ENCODE measurements at places on chromosomes 5 and 9.

DNA sequence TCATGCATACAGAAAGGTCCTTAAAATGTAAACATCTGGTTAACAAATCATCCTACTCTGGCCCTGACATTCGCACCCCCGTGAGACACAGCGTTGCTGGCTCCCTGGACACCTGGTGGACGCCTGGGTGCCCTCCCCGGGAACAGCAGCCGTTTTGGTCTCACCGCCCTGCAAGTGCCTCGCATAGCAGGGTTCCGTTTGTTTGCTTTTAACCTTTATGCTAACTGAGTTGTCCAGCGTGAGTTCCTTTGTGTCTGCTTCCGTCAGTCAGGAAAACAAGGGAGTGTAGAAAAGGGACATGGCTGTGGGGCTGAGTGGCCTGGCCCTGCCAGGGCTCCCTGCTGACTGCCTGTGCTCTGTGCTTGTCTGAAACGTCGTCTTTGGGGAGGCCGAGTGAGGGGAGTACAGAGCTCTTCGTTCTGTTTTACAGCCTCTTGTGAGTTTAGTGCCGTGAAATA, 91.8 kb upstream of the CACNA1B start:
- H3K27ac ChIP-seq: no peak overlapping the region
- no peaks in the 10 kb centered on the region for H3K4me1 ChIP-seq
- H3K27me3 ChIP-seq: no peaks in the 10 kb centered on the region
- H3K4me3 ChIP-seq: no peak overlapping the region
- peaks cover 83% of the 10 kb centered on the region for H3K36me3 ChIP-seq

GRCh38 chr5:59746241-59746765, 147.2 kb downstream of the PDE4D start:
- H3K4me1 ChIP-seq: no peaks in the 10 kb centered on the region
- H3K4me3 ChIP-seq: no peak overlapping the region

- no peak for DNase-seq
- H3K36me3 ChIP-seq: no peaks in the 10 kb centered on the region
- no peak overlapping the region for H3K4me3 ChIP-seq
- H3K27ac ChIP-seq: peak overlapping the region; percentile 18
- H3K4me1 ChIP-seq: peaks cover 37% of the 10 kb centered on the region
Observed at GRCh38 chr5:78506261-78507024, 142.1 kb downstream of the LHFPL2 start.

DNA sequence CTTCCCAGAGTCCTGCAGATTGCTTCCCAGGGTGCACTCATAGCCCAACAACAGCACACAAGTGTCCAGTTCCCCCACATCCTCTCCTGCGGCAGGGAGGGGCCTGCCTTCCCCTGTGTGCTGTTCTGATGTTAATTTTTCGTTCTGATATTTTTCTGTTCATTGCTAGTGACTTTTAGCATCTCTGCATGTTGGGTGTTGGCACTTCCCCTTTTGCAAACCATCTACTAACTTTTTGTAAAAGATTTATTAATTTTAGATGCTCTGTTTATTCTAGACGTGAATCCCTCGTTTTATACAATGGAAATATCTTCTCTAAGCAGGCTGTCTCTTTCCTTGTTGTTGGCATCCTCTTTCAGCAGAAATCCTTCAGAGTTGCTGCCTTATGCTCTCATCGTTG, 97.3 kb upstream of the DAP start:
- H3K4me1 ChIP-seq: no peaks in the 10 kb centered on the region
- H3K36me3 ChIP-seq: no peaks in the 10 kb centered on the region
- DNase-seq: no peak
- H3K27me3 ChIP-seq: no peaks in the 10 kb centered on the region
- no peak overlapping the region for H3K4me3 ChIP-seq
- no peak overlapping the region for H3K27ac ChIP-seq

DNA sequence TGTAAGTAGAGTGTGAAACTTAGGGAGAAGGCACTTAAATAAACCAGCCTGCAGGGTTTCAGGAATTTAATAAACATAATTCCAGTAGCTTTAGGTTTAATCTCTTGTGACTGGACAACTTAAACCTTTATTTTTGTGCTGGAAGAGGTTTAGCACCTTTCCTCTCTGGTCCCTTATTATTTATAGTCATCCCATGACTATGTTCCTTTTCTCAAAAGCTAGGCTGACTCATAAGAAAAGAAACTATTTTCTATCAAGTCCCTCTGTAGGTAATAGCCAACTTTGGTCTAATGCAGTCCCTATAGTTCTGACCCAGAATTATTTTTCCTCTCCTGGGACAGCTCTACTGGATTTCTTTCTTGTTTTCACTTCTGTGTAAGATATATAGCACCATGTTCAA, 588.9 kb downstream of the NR2F1-AS1 start:
- no peak overlapping the region for H3K27ac ChIP-seq
- H3K4me1 ChIP-seq: no peaks in the 10 kb centered on the region
- no peak overlapping the region for H3K4me3 ChIP-seq
- no peaks in the 10 kb centered on the region for H3K27me3 ChIP-seq
- H3K36me3 ChIP-seq: no peaks in the 10 kb centered on the region

GRCh38 chr9:98551511-98552286, 157.0 kb downstream of the GABBR2 start:
- H3K36me3 ChIP-seq: no peaks in the 10 kb centered on the region
- no peaks in the 10 kb centered on the region for H3K4me1 ChIP-seq
- DNase-seq: no peak
- H3K27ac ChIP-seq: no peak overlapping the region
- H3K27me3 ChIP-seq: no peaks in the 10 kb centered on the region
- H3K4me3 ChIP-seq: no peak overlapping the region

DNA sequence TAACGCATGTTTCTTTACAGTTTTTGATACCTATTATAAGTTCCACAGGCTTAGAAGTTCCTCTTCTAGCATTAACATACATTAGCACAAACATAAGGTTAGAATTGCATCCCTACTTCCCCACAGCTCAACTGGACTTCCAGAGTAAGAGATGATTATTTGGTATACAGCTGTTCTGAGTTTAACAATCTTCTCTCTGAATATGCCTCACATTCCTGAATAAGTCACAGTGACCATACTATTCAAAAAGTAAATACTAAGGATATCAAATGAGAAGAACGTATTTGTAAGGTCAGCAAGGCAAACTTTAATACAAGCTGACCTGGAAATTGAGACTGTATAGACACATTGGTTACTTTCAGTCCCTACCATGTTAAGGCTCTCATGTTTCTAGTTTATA, 21.3 kb downstream of the NR6A1 start:
- no peaks in the 10 kb centered on the region for H3K4me1 ChIP-seq
- no peak overlapping the region for H3K4me3 ChIP-seq
- H3K27ac ChIP-seq: no peak overlapping the region

- H3K4me1 ChIP-seq: no peaks in the 10 kb centered on the region
- H3K27me3 ChIP-seq: no peaks in the 10 kb centered on the region
- H3K4me3 ChIP-seq: no peak overlapping the region
- DNase-seq: no peak
Observed at GRCh38 chr9:27131731-27132130, 22.7 kb downstream of the TEK start.

- peak overlapping the region; percentile 49 for H3K27ac ChIP-seq
- no peaks in the 10 kb centered on the region for H3K27me3 ChIP-seq
- peaks cover 11% of the 10 kb centered on the region for H3K4me1 ChIP-seq
- no peak for DNase-seq
Observed at GRCh38 chr5:127517110-127517479, 345 bp upstream of the PRRC1 start.

GRCh38 chr5:87076931-87077330, 190.8 kb upstream of the RASA1 start:
- H3K4me3 ChIP-seq: no peak overlapping the region
- peaks cover 4% of the 10 kb centered on the region for H3K4me1 ChIP-seq
- H3K27me3 ChIP-seq: no peaks in the 10 kb centered on the region
- H3K36me3 ChIP-seq: no peaks in the 10 kb centered on the region
- DNase-seq: no peak
- no peak overlapping the region for H3K27ac ChIP-seq

GRCh38 chr5:14547666-14548065, 33.9 kb upstream of the OTULINL start:
- no peak overlapping the region for H3K27ac ChIP-seq
- no peaks in the 10 kb centered on the region for H3K36me3 ChIP-seq
- no peaks in the 10 kb centered on the region for H3K27me3 ChIP-seq
- H3K4me3 ChIP-seq: no peak overlapping the region
- no peaks in the 10 kb centered on the region for H3K4me1 ChIP-seq

DNA sequence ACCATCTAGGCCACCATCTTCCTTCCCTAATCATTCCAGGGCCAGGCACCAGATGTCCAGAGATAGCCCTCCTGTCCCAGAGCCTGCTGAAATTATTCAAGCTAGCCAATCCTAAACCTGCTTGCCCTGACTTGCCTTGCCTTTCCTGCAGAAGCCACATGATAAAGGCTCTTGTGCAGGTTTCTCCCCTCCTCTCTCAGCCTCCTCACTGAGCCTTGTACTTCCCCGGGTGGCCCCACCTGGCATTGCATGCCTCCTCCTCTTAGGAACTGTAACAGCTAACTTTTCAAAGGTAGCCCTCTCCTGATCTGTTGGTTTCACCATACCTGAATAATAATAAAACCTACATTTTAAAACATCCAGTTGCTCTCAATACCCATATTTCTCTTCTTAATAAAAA, 42.6 kb downstream of the DIRAS2 start:
- H3K4me3 ChIP-seq: no peak overlapping the region
- H3K4me1 ChIP-seq: no peaks in the 10 kb centered on the region
- no peak for DNase-seq
- H3K27me3 ChIP-seq: no peaks in the 10 kb centered on the region
- no peaks in the 10 kb centered on the region for H3K36me3 ChIP-seq

DNA sequence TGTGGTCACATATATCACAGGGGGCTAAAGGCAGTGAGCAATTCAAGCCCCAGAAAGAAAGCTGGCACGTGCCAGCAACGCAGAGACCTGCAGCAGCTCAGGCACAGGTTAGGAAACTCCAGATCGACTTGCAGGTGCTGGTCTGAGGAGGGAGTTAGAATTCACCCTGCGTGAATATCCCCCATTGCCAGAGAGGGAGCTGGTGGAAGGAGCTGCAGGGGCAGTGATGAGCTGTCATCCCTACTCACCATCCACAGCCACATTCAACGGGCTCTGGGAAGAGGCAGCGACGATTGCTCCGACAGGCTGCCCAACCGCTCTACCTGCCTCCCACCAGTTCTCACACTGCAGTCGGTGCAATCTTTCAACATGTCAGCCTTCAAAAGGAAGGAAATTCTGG, 40.8 kb upstream of the CLK4 start:
- H3K27ac ChIP-seq: no peak overlapping the region
- no peaks in the 10 kb centered on the region for H3K27me3 ChIP-seq
- H3K4me1 ChIP-seq: no peaks in the 10 kb centered on the region
- no peaks in the 10 kb centered on the region for H3K36me3 ChIP-seq
- H3K4me3 ChIP-seq: no peak overlapping the region
- DNase-seq: no peak

GRCh38 chr5:98941131-98941883, 12.5 kb upstream of the CHD1 start:
- no peak overlapping the region for H3K4me3 ChIP-seq
- no peak for DNase-seq
- H3K27me3 ChIP-seq: no peaks in the 10 kb centered on the region
- no peak overlapping the region for H3K27ac ChIP-seq
- no peaks in the 10 kb centered on the region for H3K4me1 ChIP-seq

GRCh38 chr9:4740388-4740637, 689 bp downstream of the AK3 start:
- peaks cover 12% of the 10 kb centered on the region for H3K4me1 ChIP-seq
- peak overlapping the region; percentile 94 for H3K4me3 ChIP-seq
- no peaks in the 10 kb centered on the region for H3K27me3 ChIP-seq

DNA sequence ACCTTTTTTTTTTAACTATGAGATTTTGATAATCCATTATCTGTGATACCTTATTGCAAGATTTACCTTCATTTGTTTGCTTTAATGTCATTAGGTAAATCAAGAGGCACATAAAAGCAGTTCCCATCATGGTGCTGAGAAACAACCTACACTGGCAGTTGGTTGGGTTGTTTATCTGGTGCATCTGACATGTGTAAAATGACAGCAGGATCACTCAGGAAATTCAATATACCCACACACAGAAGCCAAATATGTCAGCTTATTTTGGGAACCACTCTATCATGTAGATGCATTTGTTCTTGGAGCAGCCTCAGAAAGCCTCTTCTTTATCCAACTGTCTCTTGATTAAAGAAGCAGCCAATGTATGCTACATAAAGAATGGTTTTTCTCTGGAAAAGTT, 7.8 kb upstream of the CCDC192 start:
- H3K4me3 ChIP-seq: no peak overlapping the region
- no peaks in the 10 kb centered on the region for H3K27me3 ChIP-seq
- DNase-seq: no peak
- no peaks in the 10 kb centered on the region for H3K36me3 ChIP-seq

- no peak overlapping the region for H3K27ac ChIP-seq
- no peak for DNase-seq
- H3K4me1 ChIP-seq: no peaks in the 10 kb centered on the region
- H3K27me3 ChIP-seq: no peaks in the 10 kb centered on the region
Observed at GRCh38 chr9:38641985-38642864, 21.8 kb upstream of the ANKRD18A start.

- H3K4me3 ChIP-seq: no peak within 1 kb of the TSS
- no peaks in the 10 kb centered on the region for H3K4me1 ChIP-seq
- no peak for DNase-seq
Observed at GRCh38 chr9:38720083-38720745, at the start of gene FAM240B. Gene FAM240B (minus strand): TSS chr9:38720133. CDS start chr9:38703999, 16,134 bp downstream.

DNA sequence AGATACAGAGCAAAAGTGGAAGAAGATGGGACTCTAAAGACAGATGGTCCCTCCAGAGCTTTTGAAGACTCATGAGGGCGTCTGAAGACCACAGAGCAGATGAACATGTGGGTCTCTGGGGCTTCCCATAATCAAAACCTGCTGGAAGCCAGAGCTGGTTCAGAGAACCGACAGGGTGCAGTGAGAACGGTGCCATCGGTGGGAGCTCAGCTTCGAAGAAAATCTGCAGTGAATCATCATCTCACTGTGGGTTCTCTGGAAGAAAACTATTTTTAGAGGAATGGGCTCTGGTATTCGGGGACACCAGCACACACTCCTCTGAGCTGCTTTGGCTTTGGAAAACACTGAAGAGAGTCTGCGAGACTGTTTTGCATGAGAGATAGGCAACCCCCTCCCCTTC, 222.4 kb upstream of the PANK3 start:
- H3K27ac ChIP-seq: no peak overlapping the region
- no peak overlapping the region for H3K4me3 ChIP-seq
- no peak for DNase-seq
- H3K36me3 ChIP-seq: no peaks in the 10 kb centered on the region

DNA sequence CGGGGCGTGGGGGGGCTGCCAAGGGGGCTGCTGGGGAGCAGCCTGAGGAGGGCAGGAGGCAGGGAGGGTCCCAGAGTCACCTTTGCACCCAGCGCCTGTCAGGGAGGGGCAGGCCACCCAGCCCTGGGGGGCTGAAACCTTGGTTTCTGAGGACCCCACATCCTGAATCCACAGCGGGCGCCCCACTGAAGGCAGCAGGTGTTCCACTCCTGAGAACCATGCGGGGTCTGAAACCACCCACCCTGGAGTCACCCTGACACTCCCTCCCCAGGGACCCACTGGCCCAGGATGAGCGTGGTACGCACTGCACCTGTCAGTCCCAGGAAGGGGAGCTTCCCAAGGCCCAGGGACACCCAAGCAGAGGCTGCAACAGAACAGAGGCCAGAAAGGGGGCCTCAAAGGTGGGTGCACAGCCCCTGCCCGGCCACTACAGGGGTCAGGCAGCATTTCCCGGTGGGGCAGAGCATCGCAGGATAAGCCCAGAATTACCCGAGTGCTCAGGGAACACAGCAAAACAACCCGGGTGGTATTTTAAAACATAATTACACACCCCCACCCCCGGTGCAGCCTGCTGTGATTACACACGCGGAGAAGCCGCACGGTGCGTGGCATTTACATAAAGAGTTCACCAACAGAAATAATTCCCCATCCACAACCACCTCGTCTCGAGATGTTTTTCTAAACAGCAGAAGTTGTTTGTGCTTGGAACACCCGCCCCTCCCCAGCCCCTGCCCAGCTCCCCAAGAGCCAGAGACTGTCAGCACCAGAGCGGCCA, 57.3 kb upstream of the UBAC1 start:
- no peaks in the 10 kb centered on the region for H3K27me3 ChIP-seq
- H3K4me1 ChIP-seq: no peaks in the 10 kb centered on the region
- no peaks in the 10 kb centered on the region for H3K36me3 ChIP-seq
- H3K27ac ChIP-seq: no peak overlapping the region
- H3K4me3 ChIP-seq: no peak overlapping the region
- no peak for DNase-seq
